ENCODE measurements at places on chromosomes 16 and 17. TPM values are rescaled to one million over a fixed set of nuclear protein-coding genes. Genes with fewer than 3 reads are reported as not detected.

DNA sequence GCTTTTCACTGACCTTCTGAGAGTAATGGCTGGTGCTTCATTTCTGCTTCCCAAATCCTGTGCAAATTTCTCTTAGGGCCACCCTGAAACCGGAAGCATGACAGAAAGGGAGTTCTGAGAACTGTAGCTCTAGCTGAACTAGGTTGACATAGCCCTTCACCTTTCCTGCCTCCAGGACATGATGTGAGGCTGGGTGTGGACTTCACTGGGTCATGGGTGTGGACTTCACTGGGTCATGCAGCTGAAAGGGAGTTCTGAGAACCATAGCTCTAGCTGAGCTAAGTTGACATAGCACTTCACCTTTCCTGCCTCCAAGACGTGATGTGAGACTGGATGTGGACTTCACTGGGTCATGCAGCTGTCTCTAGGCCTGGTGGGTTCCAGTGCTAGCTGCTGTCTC is 54.3 kb upstream of the NLRP1 start:
- H3K4me1 ChIP-seq = no peaks in the 10 kb centered on the region
- DNase-seq = no peak
- H3K36me3 ChIP-seq = no peaks in the 10 kb centered on the region
- no peaks in the 10 kb centered on the region for H3K27me3 ChIP-seq

GRCh38 chr17:64262198-64262999 is 661 bp downstream of the TEX2 start:
- DNase-seq = peak; percentile 40
- peaks cover 26% of the 10 kb centered on the region for H3K27me3 ChIP-seq
- H3K36me3 ChIP-seq = no peaks in the 10 kb centered on the region
- H3K4me3 ChIP-seq = peak overlapping the region; percentile 92
- peaks cover 11% of the 10 kb centered on the region for H3K4me1 ChIP-seq

GRCh38 chr16:27098366-27099049 is 31.8 kb downstream of the C16orf82 start:
- no peak for DNase-seq
- no peaks in the 10 kb centered on the region for H3K4me1 ChIP-seq
- H3K27me3 ChIP-seq = no peaks in the 10 kb centered on the region
- H3K4me3 ChIP-seq = no peak overlapping the region

DNA sequence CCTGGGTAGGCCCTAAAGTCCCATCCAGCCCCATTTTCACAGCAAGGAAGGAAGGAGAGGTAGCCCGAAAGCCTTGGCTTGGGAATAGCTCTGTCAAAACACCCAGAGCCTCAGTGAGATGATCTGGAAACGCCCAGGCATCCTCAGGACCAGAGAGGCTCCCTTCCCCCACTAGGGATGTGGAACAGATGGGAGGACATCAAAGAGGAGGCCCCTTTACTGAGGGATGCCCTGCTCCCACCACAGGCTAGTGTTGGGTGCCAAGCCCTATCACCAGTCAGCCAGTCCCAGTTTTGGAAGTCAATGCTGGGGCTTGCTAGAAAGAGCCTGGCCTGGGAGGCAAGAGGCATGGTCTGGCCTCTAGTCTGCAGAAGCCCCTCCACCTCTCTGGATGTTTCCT is 4.7 kb downstream of the TPPP3 start:
- H3K27ac ChIP-seq = no peak overlapping the region
- H3K4me3 ChIP-seq = no peak overlapping the region
- DNase-seq = no peak
- H3K36me3 ChIP-seq = no peaks in the 10 kb centered on the region
- peaks cover 20% of the 10 kb centered on the region for H3K4me1 ChIP-seq

DNA sequence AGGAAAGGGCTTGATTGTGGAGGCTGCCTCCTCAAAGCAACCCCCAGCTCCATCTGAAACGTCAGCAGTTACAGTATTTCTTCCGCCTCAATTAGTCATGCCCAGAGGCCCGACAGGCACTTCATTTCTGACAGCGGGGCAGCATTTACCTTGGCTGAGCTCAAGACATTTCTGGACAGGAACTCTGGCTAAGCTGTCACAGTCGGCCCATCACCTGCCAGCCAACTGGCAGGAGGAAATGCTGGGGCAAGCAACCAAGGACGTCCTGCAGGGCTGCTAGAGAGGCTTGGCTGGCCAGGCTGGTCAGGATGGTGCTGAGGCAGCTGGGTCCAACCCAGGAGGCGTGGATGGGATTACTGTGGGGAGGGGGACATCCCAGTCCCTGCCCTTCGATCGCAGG is 27.8 kb downstream of the PLXDC1 start:
- no peak overlapping the region for H3K4me3 ChIP-seq
- H3K4me1 ChIP-seq = no peaks in the 10 kb centered on the region
- DNase-seq = no peak
- H3K27ac ChIP-seq = no peak overlapping the region

DNA sequence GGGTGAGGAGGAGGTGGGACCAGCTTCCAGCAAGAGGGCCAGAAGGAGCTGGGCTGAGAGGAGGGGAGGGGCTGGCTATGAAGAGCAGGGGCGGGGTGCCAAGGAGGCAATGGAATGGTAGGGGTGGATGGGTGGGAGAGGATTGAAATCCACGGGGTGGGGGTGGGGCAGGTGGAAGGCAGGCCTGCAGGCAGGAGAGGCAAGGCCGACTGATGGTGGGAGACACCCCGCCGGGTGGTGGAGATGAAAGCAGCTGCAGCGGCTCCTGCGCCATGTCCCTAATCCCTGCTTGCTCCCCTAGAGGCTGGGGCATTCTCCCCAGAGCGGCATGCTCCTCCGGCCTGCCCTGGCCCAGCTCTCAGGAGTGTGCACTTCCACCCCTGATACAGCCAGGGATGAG is 27.8 kb upstream of the TAC4 start:
- no peak overlapping the region for H3K27ac ChIP-seq
- H3K4me1 ChIP-seq = peaks cover 15% of the 10 kb centered on the region
- H3K27me3 ChIP-seq = peaks cover 13% of the 10 kb centered on the region
- DNase-seq = peak; percentile 57
- H3K4me3 ChIP-seq = no peak overlapping the region

GRCh38 chr16:87747626-87748414 is 18.0 kb downstream of the KLHDC4 start:
- no peaks in the 10 kb centered on the region for H3K27me3 ChIP-seq
- H3K4me1 ChIP-seq = no peaks in the 10 kb centered on the region
- H3K36me3 ChIP-seq = peaks cover 48% of the 10 kb centered on the region
- H3K4me3 ChIP-seq = no peak overlapping the region

DNA sequence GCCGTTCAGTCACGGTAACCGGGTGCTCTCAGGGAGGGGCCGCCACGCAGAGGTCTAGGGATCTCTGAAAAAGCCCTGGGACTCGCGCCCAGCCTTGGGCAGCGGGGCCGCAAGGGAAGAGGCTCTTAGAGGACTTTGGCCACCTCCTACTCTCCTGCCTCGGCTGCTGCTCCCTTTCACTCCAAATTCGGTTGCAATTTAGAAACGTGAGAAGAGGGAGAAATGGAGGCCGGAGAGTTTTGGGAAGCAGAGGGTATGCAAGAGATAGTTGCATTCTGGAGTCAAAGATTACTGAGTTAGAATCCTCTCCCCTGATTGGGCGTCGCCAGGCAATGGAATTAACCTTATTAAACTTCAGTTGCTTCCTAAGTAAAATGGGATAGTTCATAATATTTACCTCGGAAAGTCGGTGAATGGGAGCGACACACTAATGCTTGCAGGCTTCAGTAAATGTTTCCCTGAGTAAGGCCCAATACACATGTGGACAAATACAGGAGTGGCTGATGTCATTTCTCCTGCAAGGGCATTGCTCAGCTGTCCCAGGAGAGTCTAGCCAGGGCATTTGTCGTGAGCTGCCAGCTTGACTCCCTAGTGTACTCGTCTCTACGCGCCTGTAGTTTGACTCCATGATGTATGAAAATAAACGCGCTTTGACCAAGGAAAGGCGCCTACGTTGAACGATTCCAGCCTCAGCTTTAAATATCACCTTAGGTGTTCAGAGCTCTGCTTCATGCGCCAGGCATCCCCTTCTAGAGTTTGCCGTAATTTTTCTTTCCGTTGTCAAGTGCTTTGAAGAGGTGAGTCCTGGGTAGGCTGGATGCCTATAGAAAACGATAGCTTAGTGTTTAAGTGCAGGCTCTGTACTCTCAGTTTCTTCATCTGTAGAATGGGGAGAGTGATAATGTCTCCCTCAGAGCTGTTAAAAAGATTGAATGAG is 667 bp downstream of the OGFOD1 start:
- peak; percentile 66 for DNase-seq
- peaks cover 25% of the 10 kb centered on the region for H3K4me1 ChIP-seq
- no peaks in the 10 kb centered on the region for H3K27me3 ChIP-seq

DNA sequence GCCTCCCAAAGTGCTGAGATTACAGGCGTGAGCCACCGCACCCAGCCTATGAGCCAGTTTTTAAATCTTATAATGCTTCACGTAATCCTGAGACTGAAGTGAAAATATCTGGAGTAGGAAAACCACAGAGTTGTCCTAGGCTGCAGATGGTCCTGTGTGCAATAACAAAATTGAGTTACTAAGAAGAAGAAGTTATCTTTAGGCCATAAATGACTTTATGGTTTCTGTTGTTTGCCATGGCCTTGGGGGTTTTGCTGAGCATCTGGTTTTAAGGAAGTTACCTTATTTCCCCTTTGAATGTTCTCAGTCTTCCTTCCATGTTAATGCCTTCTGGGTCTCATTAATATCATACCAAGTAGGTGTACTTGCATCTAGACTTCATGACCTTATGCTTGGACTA is 16.5 kb downstream of the NMT1 start:
- H3K36me3 ChIP-seq = peaks cover 18% of the 10 kb centered on the region
- no peak for DNase-seq
- no peak overlapping the region for H3K4me3 ChIP-seq
- H3K4me1 ChIP-seq = no peaks in the 10 kb centered on the region

GRCh38 chr16:75550211-75550662 is 5.8 kb downstream of the TMEM231 start:
- H3K27me3 ChIP-seq = no peaks in the 10 kb centered on the region
- no peak overlapping the region for H3K27ac ChIP-seq
- no peak overlapping the region for H3K4me3 ChIP-seq
- DNase-seq = peak; percentile 89

GRCh38 chr16:56113223-56113622 is 78.1 kb upstream of the GNAO1 start:
- no peak overlapping the region for H3K27ac ChIP-seq
- H3K27me3 ChIP-seq = no peaks in the 10 kb centered on the region
- H3K36me3 ChIP-seq = no peaks in the 10 kb centered on the region
- peaks cover 48% of the 10 kb centered on the region for H3K4me1 ChIP-seq

The DCAKD gene
- 51.3 TPM for total RNA-seq

The KRT222 gene
- 0.12 TPM for total RNA-seq

The MYH1 gene
- total RNA-seq = not detected

The MT1X gene
- 293 TPM for total RNA-seq

The SOX9 gene
- total RNA-seq = 4.4 TPM

The ACSM2A gene
- not detected for total RNA-seq

The HSD11B2 gene
- 23.0 TPM for total RNA-seq

The CMTM2 gene
- total RNA-seq = not detected

The FBXW10 gene
- total RNA-seq = 0.07 TPM

Measured in GM23338 (cell line).